Activated T-cell treated with anti-CD3 and anti-CD28 coated beads for 1 hour (primary cell): ENCODE measurements at places on chromosomes 16 and 17.

DNA sequence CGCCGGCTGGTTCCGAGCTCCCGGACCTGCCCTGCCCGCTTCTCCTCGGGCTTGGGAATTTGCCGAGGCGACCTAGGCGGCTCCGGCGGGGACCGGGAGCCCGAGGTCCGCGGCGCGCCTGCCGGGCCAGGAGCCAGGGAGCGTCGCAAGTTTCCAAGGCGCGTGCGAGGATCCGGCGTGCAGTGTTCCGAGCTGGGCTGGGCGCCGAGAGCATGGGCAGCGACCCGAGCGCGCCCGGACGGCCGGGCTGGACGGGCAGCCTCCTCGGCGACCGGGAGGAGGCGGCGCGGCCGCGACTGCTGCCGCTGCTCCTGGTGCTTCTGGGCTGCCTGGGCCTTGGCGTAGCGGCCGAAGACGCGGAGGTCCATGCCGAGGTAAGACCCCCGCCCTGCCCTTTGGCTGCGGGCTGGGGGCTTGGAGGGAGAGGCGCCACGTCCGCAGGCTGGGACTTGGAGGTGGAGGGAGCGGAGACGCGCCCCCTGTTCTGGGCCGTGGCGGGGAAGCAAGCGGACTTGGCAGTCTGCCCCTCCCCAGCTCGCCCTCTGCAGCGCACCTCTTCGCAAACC, 668 bp downstream of the MMP15 start:
- DNase-seq, result no peak

DNA sequence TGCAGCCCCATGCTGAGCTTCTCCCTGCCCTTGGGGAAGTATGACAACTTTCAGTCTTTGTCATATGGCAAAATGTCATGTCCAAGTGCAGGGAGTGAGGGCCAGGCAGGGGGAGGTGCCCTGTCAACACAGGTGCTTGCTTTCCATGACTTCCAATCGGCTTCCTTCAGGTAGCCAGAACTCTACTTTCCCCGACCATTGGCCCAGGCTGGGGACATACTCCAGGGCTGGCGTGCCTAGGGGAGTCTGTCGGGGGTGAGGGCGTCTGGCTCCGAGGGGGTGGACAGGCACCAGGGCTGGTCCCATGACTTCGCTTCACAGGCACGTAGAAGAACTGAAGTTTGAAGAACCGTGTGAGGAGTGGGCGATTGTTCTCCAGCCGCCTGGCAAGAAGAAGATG, 19.8 kb upstream of the PIK3R6 start:
- DNase-seq, result no peak

DNA sequence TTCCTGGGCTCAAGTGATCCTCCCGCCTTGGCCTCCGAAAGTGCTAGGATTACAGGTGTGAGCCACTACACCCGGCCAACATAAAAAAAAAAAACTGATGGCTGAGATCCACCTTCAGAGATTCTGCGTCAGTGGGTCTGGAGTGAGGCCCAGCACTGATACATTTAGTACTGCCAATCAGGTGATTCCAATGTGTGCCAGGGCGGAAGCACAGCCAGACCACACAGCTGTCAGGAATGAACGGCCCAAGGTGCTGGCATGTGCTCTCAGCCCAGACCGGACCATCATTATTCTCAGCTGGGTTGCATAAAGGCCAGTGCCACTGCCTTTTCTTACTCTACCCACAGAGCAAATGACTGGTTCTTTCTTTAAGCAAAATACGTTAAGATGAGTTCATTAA, 1.2 kb upstream of the BCO1 start:
- no peak for DNase-seq

DNA sequence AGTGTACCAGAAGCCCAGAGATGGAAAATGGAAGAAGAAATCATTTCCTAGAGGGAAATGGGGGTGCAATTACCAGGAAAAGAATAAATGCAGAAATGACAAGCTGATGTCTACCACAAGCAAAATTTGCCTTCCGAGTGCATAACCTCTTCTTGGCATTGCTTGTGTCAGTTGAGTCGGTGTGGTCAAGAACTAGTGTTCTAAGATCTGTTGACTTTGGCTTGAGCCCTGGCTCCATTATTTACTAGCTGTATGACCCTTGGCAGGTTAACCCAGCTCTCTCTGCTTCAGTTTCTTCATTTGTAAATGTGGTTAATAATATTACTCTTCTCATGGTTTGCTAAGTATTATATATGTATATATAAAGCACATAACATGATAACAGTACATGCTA, 273.0 kb upstream of the IRX5 start:
- DNase-seq, result no peak

DNA sequence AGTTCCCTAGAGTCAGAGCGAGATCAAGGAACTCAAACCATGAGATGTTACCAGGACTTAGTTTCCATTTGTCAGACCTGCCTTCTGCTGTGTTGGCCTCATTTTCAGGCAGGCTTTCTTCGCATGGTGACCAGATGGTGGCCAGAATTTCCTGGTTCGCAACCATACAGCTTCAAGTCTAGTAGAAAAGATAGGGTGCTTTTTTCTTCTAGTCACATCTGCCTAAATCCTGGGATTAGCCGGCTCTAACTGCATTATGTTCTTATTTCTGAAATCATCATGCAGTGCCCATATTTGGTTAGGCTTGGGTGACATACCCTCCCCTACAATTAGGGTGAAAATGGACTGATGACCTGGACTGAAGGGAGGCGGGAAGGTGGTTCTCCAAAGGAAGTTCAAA, 131.5 kb downstream of the SHISA9 start:
- no peak for DNase-seq

DNA sequence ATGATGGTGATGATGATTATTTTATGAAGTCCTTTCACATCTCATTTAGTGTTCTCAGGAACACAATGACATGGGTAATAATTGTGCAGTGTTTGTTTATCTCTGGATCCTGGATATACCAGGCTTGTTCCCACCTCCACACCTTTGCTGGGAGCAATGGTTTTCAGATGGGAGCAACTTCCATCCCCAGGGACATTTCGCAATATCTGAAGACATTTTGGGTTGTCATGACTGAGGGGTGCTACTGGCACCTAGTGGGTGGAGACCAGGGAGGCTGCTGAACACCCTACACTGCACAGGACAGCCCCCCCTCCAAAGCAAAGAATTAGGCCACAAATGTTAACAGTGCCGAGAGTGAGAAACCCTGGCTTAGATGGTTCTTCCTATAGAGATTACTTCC, 13.5 kb upstream of the SALL1 start:
- DNase-seq, result no peak

- DNase-seq, result no peak
These were observed 16.7 kb upstream of the TUBG2 start for GRCh38 chr17:42642336-42642735.

DNA sequence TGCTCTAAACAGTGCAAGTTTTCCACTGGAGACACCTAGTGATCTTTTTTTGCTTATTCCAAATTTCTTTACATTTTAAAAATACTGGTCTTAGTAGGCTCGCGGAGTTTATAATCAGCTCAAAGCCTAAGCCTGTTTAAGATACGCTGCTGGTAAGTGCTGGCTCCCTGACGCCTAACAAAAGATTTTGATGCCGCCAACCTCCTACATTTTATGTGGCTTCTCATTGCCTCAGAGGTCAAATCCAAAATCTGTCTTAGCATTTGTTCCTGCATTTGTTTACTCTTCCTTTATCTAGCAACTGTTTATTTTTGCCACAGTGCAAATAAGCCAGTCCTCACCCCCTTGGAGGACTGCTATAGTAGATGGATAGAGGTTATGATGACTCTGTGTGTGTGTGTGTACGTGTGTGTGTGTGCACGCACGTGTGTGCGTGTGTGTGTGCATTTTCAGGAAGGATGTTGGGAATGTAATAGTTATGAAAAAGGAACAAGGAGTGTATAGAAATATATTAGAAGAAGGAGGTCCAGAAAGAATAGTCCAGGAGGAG, 24.8 kb downstream of the HS3ST3B1 start:
- DNase-seq, result no peak

- DNase-seq, result no peak
These were observed 17.5 kb upstream of the CMTM4 start for GRCh38 chr16:66714062-66714461.

DNA sequence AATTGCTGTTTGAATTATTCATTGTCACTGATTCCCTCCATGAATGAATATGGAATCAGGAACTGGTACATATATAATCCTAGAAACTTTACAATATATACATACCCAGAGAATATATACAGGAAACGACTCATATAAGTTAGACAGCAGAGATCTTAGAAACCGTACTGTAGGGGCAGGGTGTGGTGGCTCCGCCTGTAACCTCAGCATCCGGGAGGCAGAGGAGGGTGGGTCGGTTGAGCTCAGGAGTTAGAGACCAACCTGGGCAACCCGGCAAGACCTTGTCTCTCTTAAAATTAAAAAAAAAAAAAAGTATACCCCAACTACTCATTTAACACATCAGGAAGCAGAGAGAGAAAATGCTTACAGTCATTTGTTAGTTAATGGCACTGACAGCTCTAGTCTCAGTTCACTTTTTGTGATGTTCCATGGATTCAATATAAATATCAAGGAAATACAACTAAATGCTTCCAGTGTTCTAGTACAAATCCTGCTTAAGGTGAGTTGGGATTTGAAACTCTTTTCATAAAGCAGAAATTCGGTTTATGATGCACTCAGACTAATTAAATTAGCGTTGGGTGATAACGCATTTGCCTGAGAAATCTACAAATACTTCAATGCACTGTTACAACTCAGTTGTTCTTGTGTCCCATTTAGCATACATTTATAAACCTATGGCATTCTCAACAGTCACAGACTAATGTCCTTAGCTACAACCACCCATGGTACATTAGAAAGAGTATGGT, 5.6 kb downstream of the GLG1 start:
- peak; percentile 44 for DNase-seq

GRCh38 chr16:66227766-66228530, 138.5 kb upstream of the CDH5 start:
- no peak for DNase-seq

GRCh38 chr16:4323845-4324488, 8.1 kb downstream of the GLIS2 start:
- DNase-seq, result no peak

DNA sequence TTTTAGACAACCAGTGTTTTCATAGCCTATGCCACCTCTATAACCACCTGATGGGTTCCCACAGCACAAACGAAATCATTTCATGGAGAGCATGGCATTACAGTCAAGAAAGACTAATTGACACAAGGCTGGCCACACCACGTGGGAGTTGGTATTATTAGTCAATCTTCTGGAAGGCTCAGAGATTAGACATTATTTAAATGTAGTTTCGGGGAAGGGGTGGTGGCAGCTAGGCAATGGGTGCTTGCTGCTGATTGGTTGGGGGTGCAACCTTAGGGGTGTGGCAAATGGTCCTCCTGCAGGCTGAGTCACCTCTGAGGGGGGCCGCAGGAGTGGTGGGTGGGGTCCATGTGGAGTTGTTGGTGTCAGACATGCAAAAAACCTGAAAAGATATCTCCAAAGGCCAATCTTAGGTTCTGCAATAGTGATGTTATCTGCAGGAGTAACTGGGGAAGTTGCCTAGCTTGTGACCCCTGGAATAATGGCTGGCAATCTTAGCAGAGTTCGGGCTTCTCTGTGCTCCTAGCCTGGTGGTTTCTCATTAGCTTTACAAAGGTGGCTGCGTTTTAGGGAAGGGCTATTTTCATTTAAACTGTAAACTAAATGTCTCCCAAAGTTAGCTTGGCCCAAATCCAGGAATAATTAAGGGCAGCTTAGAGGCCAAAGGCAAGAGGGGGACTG, 4.6 kb downstream of the TEN1 start:
- DNase-seq, result no peak

DNA sequence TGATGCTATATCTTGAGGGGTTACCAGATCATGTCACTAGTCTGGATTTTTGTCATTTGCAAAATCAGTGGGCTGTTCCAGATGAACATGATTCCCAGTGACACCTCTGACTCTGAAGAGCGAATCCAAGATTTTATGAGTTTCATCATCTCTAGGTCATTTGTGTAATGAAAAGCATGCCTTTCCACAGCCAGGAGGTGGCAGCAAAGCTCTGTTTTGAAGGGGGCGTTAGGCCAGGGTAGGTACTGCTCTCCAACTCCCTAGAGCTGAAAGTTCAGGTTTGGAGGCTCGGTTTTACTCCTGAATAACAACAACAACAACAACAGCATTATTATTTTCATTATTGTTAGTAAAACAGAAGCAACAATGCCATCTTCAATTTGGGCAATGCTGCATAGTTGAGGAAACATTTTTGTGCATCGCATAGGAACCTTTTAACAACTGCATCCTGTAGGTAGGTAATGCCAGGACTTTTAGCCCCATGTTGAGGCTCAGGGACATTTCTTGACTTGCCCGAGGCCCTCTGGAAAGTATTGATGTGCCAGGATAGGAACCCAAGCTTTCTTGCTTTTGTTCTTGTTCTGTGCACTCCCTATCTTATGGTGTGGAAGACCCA, 77.0 kb downstream of the MYH13 start:
- DNase-seq, result no peak

GRCh38 chr17:62616993-62617893, 10.2 kb upstream of the MRC2 start:
- DNase-seq, result no peak

- DNase-seq, result no peak
These were observed 197.4 kb downstream of the SPECC1 start for GRCh38 chr17:20206591-20206990.

- peak; percentile 17 for DNase-seq
These were observed 7.9 kb upstream of the MT2A start for GRCh38 chr16:56600398-56600999.

- no peak for DNase-seq
These were observed 27.8 kb downstream of the GRIN2A start for GRCh38 chr16:10154389-10154788.

- no peak for DNase-seq
These were observed 119.4 kb downstream of the MGAT5B start for GRCh38 chr17:76987486-76988093.

DNA sequence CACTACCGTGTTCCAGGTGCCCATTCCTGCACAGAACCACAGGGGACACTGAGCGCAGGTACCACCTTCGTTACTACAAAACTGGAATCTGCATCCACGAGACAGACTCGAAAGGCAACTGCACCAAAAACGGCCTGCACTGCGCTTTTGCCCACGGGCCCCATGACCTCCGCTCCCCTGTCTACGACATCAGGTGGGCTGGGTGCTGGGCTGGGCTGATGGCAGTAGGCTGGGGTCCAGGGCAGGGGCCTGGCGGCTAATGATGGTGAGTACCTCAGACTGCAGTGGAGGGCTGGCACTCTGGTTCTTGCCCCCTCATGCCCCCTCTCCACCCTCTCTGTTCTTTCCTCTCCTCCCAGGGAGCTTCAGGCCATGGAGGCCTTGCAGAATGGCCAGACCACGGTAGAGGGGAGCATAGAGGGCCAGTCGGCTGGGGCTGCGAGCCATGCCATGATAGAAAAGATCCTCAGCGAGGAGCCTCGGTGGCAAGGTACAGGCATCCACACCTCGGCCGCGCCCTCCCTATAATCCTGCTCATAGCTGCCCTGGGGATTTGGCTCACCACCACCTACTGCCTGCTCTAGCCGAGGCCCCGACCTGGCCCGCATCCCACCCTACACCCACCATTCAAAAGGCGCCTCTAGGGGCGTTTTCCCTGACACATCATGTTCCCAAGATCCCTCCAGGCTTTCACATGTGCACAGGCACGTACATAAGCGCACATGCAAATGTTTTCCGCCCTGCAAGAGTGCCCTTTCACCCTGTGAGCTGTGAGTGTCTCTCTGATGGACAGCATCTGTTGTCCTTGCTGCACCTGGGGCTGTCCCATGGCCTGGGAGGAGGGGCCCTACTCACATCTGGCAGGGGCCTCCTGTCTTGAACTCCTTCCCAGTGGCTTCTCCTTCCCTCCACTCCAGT, 27.7 kb downstream of the UNK start:
- no peak for DNase-seq
